Activated naive CD8-positive, alpha-beta T cell treated with anti-CD3 and anti-CD28 coated beads, Interleukin-2, amount 10 ng/mL, durations not matched to agents 7 days and 5 days (primary cell): ENCODE measurements at places on chromosomes 12 and 14.

DNA sequence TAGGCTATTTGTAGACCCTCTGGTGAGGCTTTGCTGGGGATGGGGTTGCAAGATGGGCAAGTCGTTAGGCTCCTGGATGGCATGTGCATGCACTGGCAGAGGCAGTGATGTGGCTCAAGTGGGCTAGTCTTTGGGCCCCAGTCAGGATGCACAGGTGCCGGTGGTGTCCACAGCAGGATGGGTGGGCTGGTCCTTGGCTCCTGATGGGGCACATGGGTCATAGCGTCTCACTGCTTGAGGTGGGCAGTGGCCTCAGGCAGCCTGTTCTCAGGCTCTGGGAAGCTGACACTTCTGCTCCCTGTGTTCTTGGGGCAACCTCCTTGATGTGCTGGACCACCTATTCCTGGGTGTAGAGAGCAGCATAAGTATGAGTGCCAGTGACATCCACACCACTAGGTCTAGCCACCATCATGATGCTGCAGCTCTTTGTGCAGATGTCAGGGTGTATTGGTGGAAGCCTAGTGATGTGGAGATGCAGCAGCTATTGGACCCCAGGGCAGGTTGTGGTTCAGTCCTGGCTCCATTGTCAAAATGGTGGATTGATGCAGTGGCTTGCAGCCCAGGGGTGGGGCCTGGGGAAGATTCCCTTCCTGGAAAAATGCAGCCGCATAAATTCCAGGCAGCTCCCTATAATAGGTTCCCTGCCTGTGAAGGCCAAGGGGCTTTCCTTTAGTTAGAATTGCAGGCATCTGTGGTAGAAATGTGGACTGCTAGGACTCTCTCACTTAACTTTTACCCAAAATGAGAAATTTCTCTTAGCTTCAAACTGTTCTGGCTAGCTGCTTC lies 742.5 kb upstream of the MDGA2 start:
- no peaks in the 10 kb centered on the region for H3K36me3 ChIP-seq
- no peaks in the 10 kb centered on the region for H3K27me3 ChIP-seq
- no peak overlapping the region for H3K4me3 ChIP-seq
- H3K4me1 ChIP-seq, result no peaks in the 10 kb centered on the region
- DNase-seq, result no peak
- H3K27ac ChIP-seq, result no peak overlapping the region

- H3K36me3 ChIP-seq, result no peaks in the 10 kb centered on the region
- H3K27me3 ChIP-seq, result no peaks in the 10 kb centered on the region
- DNase-seq, result no peak
- H3K27ac ChIP-seq, result no peak overlapping the region
- no peaks in the 10 kb centered on the region for H3K4me1 ChIP-seq
Measured at GRCh38 chr12:78396538-78396937, 468.0 kb upstream of the SYT1 start.

- H3K27ac ChIP-seq, result no peak overlapping the region
- H3K27me3 ChIP-seq, result peaks cover 1% of the 10 kb centered on the region
- DNase-seq, result peak; percentile 55
- H3K4me1 ChIP-seq, result no peaks in the 10 kb centered on the region
Measured at GRCh38 chr14:56339855-56340701, 221.9 kb downstream of the PELI2 start.

GRCh38 chr14:105050551-105050897 lies 14.7 kb downstream of the GPR132 start:
- H3K27me3 ChIP-seq, result no peaks in the 10 kb centered on the region
- H3K36me3 ChIP-seq, result peaks cover 26% of the 10 kb centered on the region
- H3K27ac ChIP-seq, result no peak overlapping the region
- no peak for DNase-seq
- H3K4me1 ChIP-seq, result peaks cover 11% of the 10 kb centered on the region

DNA sequence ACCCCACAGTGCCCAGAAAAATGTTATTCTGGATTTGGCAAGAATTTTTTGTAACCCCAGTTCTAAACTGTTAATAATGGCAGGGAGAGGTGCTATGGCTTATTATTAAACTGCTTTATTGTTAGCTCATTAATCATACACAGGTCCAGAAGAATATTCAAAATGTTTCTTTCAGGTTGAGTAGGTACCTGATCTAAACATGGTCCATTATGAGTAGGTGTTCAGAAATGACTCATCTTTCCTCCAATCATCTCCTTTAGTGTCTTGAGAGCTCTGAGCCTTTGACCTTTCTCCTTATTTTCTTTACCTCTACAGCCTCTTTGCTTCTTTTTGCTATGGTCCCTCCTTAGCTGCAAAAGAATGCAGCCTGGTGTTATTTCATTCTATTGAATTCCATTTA lies 211.0 kb upstream of the GARIN6 start:
- H3K4me1 ChIP-seq, result no peaks in the 10 kb centered on the region
- no peaks in the 10 kb centered on the region for H3K36me3 ChIP-seq
- H3K4me3 ChIP-seq, result no peak overlapping the region

GRCh38 chr12:62841846-62842245 lies 93.1 kb downstream of the PPM1H start:
- H3K36me3 ChIP-seq, result no peaks in the 10 kb centered on the region
- no peaks in the 10 kb centered on the region for H3K4me1 ChIP-seq
- H3K4me3 ChIP-seq, result no peak overlapping the region
- H3K27me3 ChIP-seq, result peaks cover 15% of the 10 kb centered on the region
- no peak overlapping the region for H3K27ac ChIP-seq

GRCh38 chr12:1470051-1470450 lies 124.3 kb downstream of the FBXL14 start:
- H3K27ac ChIP-seq, result no peak overlapping the region
- H3K4me3 ChIP-seq, result no peak overlapping the region
- H3K36me3 ChIP-seq, result no peaks in the 10 kb centered on the region
- no peaks in the 10 kb centered on the region for H3K4me1 ChIP-seq

DNA sequence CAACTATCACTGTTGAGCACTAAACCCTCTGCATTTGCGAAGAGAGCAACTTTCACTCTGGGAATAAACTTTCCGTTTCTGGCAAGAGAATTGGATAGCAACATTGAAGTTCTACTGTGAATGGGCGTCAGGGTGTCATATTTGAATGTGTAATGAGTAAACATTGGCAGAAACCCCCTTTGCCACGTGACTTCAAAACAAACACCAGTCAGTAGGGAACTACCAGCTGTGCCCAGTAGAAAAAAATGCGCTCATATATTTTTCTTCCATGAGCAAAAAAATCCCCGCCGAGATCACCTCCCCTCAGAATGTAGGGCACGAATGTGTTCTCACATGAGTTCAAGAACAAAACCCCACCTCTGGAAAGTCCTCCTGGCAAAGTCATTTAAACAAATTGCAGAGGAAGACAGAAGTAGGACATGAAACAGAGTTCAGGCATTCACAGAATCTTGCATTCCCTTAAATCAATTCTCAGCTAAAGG lies 80.6 kb downstream of the BTG1 start:
- H3K27me3 ChIP-seq, result no peaks in the 10 kb centered on the region
- H3K27ac ChIP-seq, result no peak overlapping the region
- H3K4me1 ChIP-seq, result peaks cover 8% of the 10 kb centered on the region
- H3K4me3 ChIP-seq, result no peak overlapping the region
- DNase-seq, result no peak

GRCh38 chr12:49967777-49968250 lies 4.9 kb upstream of the AQP6 start:
- no peak overlapping the region for H3K27ac ChIP-seq
- H3K27me3 ChIP-seq, result peaks cover 30% of the 10 kb centered on the region
- H3K4me1 ChIP-seq, result peaks cover 3% of the 10 kb centered on the region
- peak overlapping the region; percentile 61 for H3K4me3 ChIP-seq

DNA sequence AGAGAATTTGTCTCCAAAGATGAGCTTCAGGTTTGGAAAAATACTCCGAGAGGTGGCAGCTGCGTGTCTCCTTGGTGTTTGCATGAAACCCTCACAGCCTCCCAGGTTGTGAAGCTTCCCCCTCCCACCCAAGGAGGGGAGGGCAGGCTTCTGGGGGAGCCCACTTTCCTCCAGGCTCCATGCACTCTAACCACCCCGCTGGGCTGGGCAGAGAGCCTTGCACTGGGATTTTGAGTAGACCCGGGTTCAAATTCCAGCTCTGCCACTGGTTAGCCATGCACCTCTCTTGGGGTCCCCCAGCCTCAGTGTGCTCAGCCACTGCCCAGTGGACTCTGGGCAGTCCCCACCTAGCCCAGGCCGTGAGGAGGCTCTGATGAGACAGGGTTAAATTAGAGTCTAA lies 4.3 kb upstream of the DLK1 start:
- H3K27ac ChIP-seq, result no peak overlapping the region
- H3K27me3 ChIP-seq, result peaks cover 17% of the 10 kb centered on the region
- no peaks in the 10 kb centered on the region for H3K36me3 ChIP-seq
- H3K4me1 ChIP-seq, result no peaks in the 10 kb centered on the region

- H3K27me3 ChIP-seq, result peaks cover 3% of the 10 kb centered on the region
- no peaks in the 10 kb centered on the region for H3K36me3 ChIP-seq
- H3K4me3 ChIP-seq, result no peak overlapping the region
- H3K27ac ChIP-seq, result no peak overlapping the region
Measured at GRCh38 chr12:95096378-95096777, 23.0 kb upstream of the NR2C1 start.

DNA sequence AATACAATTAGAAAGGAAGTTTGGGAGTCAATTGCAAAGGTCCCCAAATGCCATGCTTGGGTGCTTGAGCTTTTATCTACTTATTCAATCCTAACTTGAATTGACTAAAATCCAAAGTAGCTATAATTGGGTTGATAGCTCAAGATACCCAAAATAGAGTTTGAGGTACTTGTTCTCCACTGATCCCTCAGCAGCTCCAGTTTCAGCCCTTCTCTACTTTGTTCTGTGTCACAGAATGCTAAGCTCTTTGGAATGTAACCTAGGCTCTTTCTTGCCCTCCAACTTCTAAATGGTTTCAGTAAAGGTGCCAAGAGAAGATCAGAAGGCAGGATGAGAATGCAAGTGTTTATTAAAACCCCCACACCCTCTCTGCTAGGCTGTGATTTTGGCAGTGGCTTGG lies 251.4 kb upstream of the CLEC14A start:
- H3K4me1 ChIP-seq, result no peaks in the 10 kb centered on the region
- no peak for DNase-seq
- H3K4me3 ChIP-seq, result no peak overlapping the region
- H3K27me3 ChIP-seq, result no peaks in the 10 kb centered on the region

GRCh38 chr14:55547650-55548315 lies 32.2 kb upstream of the KTN1 start:
- no peaks in the 10 kb centered on the region for H3K27me3 ChIP-seq
- no peak overlapping the region for H3K27ac ChIP-seq
- no peaks in the 10 kb centered on the region for H3K36me3 ChIP-seq
- H3K4me3 ChIP-seq, result no peak overlapping the region
- no peaks in the 10 kb centered on the region for H3K4me1 ChIP-seq

DNA sequence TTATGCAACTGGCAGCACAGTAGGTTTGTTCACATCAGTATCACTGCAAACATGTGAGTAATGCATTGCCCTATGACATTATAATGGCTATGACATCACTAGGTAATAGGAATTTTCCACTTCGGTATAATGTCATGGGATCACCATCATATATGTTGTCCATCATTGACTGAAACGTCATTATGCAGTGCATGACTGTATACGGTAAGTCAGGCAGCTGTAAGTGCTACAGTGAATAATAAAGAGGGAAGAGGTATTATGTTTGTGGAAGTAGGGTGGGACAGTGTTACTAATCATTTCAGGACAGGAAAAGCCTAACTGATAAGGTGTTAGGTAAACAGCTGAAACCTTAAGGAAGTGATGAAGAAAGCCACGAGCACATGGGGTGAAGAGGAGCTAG lies 68.1 kb downstream of the ANO4 start:
- DNase-seq, result no peak
- no peaks in the 10 kb centered on the region for H3K4me1 ChIP-seq
- H3K27me3 ChIP-seq, result no peaks in the 10 kb centered on the region
- no peaks in the 10 kb centered on the region for H3K36me3 ChIP-seq
- H3K4me3 ChIP-seq, result no peak overlapping the region

GRCh38 chr14:39469094-39469710 lies 37.0 kb upstream of the FBXO33 start:
- peaks cover 3% of the 10 kb centered on the region for H3K27me3 ChIP-seq
- H3K4me1 ChIP-seq, result no peaks in the 10 kb centered on the region
- DNase-seq, result peak; percentile 36
- H3K27ac ChIP-seq, result no peak overlapping the region

GRCh38 chr12:80717856-80718255 lies 1.1 kb downstream of the MYF5 start:
- no peak for DNase-seq
- H3K4me1 ChIP-seq, result no peaks in the 10 kb centered on the region
- no peak overlapping the region for H3K27ac ChIP-seq
- no peak overlapping the region for H3K4me3 ChIP-seq
- H3K27me3 ChIP-seq, result peaks cover 32% of the 10 kb centered on the region

GRCh38 chr12:67148265-67148664 lies 120.9 kb upstream of the CAND1 start:
- H3K27ac ChIP-seq, result no peak overlapping the region
- H3K4me1 ChIP-seq, result peaks cover 17% of the 10 kb centered on the region
- H3K27me3 ChIP-seq, result no peaks in the 10 kb centered on the region
- no peak overlapping the region for H3K4me3 ChIP-seq
- DNase-seq, result no peak

- no peak overlapping the region for H3K27ac ChIP-seq
- DNase-seq, result no peak
- H3K4me1 ChIP-seq, result peaks cover 32% of the 10 kb centered on the region
- H3K4me3 ChIP-seq, result no peak overlapping the region
- peaks cover 24% of the 10 kb centered on the region for H3K27me3 ChIP-seq
Measured at GRCh38 chr14:55126034-55126433, 3.0 kb upstream of the LGALS3 start.

DNA sequence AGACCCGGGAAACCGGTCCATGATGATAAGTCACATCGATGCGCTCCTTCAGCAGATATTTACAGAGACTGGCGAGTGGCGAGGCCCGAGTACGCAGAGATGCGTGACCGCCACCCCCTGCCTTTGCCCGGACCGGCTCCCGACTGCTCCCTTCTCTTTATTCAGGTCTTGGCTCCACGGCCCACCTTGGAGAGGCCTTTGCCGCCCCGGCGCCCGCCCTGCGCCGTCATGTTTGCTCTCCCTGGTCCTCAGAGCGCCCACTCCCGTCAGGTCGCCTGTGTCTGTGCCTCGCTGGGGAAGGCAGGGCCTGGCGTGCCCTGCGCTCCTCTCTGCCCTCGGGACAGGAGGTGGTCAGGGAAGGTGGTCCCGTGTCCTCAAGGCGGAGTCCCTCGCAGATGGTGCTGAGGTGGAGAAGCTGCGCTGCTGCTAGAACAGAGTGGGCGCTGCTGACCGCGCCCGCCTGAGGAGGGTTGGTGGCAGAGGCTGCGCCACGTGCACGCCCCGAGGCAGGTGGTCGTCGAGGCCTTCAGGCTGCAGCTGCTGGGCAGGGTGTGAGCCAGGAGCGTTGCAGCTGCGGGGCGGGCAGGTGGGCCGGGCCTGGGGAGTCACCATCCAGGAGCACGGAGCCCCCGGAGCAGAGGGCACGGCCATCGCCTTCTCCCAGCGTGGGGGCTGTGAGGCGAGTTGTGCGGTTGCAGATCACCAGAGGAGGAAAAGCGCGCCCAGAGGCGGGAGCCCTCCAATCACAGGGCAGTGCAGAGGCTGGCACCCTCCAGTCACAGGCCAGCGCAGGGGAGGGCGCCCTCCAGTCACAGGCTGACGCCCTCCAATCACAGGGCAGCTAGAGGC lies 27.2 kb downstream of the DDX51 start:
- no peak for DNase-seq
- H3K27ac ChIP-seq, result no peak overlapping the region
- H3K36me3 ChIP-seq, result peaks cover 1% of the 10 kb centered on the region
- H3K4me1 ChIP-seq, result no peaks in the 10 kb centered on the region
- no peak overlapping the region for H3K4me3 ChIP-seq
